ENCODE measurements at places on chromosomes 12 and 14.

DNA sequence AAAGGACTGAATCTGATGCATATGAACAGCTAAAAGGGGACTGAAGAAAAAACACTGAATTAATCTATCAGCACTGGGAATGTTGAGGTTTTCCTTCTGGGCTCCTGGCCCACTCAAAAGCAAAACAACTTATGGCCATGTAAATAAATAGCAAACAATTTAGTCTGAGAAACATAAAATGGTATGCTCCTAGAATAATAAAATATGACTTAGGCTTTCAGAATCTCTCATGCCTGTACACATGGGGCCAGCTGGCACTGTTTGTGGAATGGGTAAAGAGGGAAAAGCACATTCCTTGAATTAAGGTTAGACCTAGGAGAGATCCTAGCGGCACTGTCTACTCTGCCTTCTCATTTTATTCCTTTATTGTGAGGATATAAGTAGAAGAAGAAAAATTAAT, 6.2 kb downstream of the KLHDC2 start:
- peak overlapping the region; percentile 56 for H3K27ac ChIP-seq
- peaks cover 40% of the 10 kb centered on the region for H3K36me3 ChIP-seq
- H3K27me3 ChIP-seq: no peaks in the 10 kb centered on the region
- H3K4me1 ChIP-seq: peaks cover 17% of the 10 kb centered on the region
- DNase-seq: no peak

- H3K4me1 ChIP-seq: no peaks in the 10 kb centered on the region
- H3K27me3 ChIP-seq: no peaks in the 10 kb centered on the region
- no peak overlapping the region for H3K4me3 ChIP-seq
- peaks cover under 1% of the 10 kb centered on the region for H3K36me3 ChIP-seq
- no peak for DNase-seq
These were observed 22.3 kb downstream of the ATG14 start for GRCh38 chr14:55389330-55389729.

GRCh38 chr14:89017417-89017816, 193.0 kb downstream of the TTC8 start:
- no peak overlapping the region for H3K27ac ChIP-seq
- DNase-seq: no peak
- peaks cover 4% of the 10 kb centered on the region for H3K27me3 ChIP-seq
- no peaks in the 10 kb centered on the region for H3K36me3 ChIP-seq
- no peak overlapping the region for H3K4me3 ChIP-seq

GRCh38 chr12:6605421-6606330, 1.5 kb downstream of the CHD4 start:
- peak overlapping the region; percentile 90 for H3K4me3 ChIP-seq
- H3K27me3 ChIP-seq: no peaks in the 10 kb centered on the region
- H3K27ac ChIP-seq: peak overlapping the region; percentile 95

- H3K27me3 ChIP-seq: no peaks in the 10 kb centered on the region
- no peak overlapping the region for H3K4me3 ChIP-seq
- no peaks in the 10 kb centered on the region for H3K36me3 ChIP-seq
- H3K27ac ChIP-seq: no peak overlapping the region
These were observed 123.5 kb upstream of the KITLG start for GRCh38 chr12:88703790-88704189.

DNA sequence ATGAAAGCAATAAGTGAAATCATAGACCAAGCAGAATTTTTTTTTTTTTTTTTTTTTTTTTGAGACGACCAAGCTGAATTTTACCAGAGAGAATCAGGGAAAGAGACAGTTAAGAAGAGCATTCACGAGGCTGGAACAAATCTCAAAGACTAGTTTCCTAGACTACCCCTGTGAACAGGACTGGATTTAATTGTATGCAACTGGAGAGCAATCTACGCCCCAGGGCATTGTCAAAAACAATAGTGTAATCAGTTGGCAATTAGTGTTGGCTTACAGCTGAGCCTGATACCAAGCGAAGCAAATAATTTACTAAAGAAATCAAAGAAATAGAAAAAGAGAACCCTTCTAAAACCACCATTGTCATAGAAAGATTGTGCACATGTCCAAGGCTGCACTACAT, 232.9 kb upstream of the CPNE8 start:
- H3K4me3 ChIP-seq: no peak overlapping the region
- H3K4me1 ChIP-seq: no peaks in the 10 kb centered on the region
- H3K36me3 ChIP-seq: no peaks in the 10 kb centered on the region
- no peaks in the 10 kb centered on the region for H3K27me3 ChIP-seq
- no peak overlapping the region for H3K27ac ChIP-seq

- H3K4me1 ChIP-seq: peaks cover 41% of the 10 kb centered on the region
- H3K27me3 ChIP-seq: no peaks in the 10 kb centered on the region
- no peaks in the 10 kb centered on the region for H3K36me3 ChIP-seq
- H3K27ac ChIP-seq: peak overlapping the region; percentile 95
- DNase-seq: peak; percentile 70
These were observed 1317.6 kb downstream of the TMEM121 start for GRCh38 chr14:106843951-106844483.

GRCh38 chr12:4562034-4562657, at the start of gene DYRK4:
TSS of gene DYRK4 (plus strand) at chr12:4562208. CDS start at chr12:4562246, 38 bp downstream.
- peak within 1 kb of the TSS; percentile 23 for H3K4me3 ChIP-seq
- H3K27ac ChIP-seq: no peak within 1 kb of the TSS
- no peaks in the 10 kb centered on the region for H3K27me3 ChIP-seq
- DNase-seq: peak; percentile 33

- no peak overlapping the region for H3K27ac ChIP-seq
- H3K4me1 ChIP-seq: no peaks in the 10 kb centered on the region
- H3K27me3 ChIP-seq: no peaks in the 10 kb centered on the region
- no peak overlapping the region for H3K4me3 ChIP-seq
- H3K36me3 ChIP-seq: no peaks in the 10 kb centered on the region
These were observed 283 bp downstream of the LMO3 start for GRCh38 chr12:16605642-16606116.

- no peak overlapping the region for H3K27ac ChIP-seq
- H3K4me1 ChIP-seq: peaks cover 9% of the 10 kb centered on the region
- no peaks in the 10 kb centered on the region for H3K36me3 ChIP-seq
- no peak overlapping the region for H3K4me3 ChIP-seq
- H3K27me3 ChIP-seq: no peaks in the 10 kb centered on the region
These were observed 14.3 kb upstream of the DHRS7 start for GRCh38 chr14:60179431-60179869.

DNA sequence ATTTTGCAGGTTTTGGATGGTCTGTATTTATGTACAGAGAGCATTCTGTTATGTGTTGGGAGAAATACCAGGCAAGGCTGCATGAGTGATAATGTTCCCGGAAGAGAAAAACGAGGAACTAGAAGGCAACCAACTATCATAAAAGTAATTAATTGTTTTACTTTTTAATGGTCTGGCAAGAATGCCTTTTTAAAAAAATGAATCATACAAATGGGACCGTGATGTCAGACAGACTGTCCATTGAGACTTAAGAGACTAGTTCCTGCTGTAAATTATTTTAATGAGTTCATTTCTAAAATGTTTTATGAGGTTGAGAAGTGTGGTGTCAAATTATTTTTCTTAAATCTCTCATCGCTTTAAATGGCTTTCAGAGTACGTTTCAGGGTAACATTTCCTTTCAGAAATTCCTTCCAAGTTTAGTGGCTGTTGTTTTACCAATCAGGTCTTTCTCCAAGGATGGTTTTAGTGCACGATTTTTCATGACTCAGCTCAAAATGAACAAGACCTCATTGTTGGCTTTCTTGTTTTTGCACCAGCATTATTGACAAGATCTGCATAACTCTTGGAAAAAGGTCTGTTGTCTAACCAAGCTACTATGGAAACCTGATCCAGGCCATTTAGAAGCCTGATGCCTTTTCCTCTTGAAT, 86.1 kb upstream of the ARHGAP5 start:
- H3K27me3 ChIP-seq: no peaks in the 10 kb centered on the region
- DNase-seq: no peak
- H3K36me3 ChIP-seq: no peaks in the 10 kb centered on the region
- H3K4me1 ChIP-seq: no peaks in the 10 kb centered on the region

- no peaks in the 10 kb centered on the region for H3K4me1 ChIP-seq
- no peaks in the 10 kb centered on the region for H3K36me3 ChIP-seq
- no peak overlapping the region for H3K4me3 ChIP-seq
- H3K27ac ChIP-seq: no peak overlapping the region
- peaks cover 3% of the 10 kb centered on the region for H3K27me3 ChIP-seq
These were observed 14.6 kb downstream of the C14orf132 start for GRCh38 chr14:96053600-96054381.

Data from B cell (primary cell).